ENCODE measurements at places on chromosomes 16 and 17.

GRCh38 chr16:55393991-55394390 is 70.0 kb downstream of the IRX6 start:
- DNase-seq: no peak

- no peak for DNase-seq
Observed at GRCh38 chr17:2995377-2995776, 68.0 kb downstream of the OR1D5 start.

GRCh38 chr16:85639529-85640253 is 26.6 kb downstream of the GSE1 start:
- DNase-seq: no peak

DNA sequence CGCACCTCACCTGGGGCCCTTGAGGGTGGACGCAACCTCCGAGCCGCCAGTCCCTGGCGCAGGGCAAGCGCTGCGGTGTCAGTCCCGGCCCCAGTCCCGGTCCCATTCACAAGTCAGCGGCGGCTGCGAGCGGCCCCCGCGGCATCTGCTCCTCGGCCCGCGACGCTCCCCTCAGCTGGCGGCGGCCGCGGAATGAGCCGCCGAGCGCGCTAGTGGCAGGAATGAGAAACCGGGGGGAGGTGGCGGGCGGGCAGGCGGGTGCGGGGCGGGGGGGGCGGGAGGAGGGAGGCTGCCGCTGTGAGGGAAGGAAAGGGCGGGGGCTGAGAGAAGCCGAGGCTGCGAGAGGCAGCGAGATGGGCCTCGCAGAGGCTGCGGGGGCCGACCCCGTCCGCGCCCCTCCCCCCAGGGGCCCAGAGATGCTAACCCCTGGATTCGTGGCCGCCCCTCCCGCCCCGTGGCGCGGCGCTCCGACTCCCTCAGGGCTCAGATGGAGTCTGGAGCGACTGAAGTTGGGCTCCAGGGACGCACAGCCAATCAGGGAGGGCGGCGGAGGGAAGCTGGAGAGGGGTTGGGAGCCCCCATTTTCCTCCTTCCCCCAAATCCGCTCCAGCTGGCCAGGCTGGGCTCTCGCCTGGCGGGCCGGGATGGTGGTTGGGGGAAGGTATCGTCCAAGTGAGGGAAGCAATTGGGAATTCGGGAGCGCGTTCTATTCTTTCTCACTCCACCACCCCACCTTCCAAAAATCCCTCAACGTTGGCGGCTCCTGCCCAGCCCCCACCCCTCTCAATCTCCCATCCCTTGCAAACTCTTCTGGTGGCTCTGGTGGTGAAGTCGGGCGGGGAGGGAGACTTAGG is at the start of gene CDH11:
Gene CDH11, minus strand, starts transcription at position 194 of the 854 bp plus-strand sequence. CDS start 117,194 bp downstream, outside the sequence.
- DNase-seq: no peak

- DNase-seq: no peak
Observed at GRCh38 chr17:41504246-41504977, 1.0 kb downstream of the KRT13 start.

GRCh38 chr16:962366-962765 is 8.4 kb downstream of the LMF1 start:
- no peak for DNase-seq

DNA sequence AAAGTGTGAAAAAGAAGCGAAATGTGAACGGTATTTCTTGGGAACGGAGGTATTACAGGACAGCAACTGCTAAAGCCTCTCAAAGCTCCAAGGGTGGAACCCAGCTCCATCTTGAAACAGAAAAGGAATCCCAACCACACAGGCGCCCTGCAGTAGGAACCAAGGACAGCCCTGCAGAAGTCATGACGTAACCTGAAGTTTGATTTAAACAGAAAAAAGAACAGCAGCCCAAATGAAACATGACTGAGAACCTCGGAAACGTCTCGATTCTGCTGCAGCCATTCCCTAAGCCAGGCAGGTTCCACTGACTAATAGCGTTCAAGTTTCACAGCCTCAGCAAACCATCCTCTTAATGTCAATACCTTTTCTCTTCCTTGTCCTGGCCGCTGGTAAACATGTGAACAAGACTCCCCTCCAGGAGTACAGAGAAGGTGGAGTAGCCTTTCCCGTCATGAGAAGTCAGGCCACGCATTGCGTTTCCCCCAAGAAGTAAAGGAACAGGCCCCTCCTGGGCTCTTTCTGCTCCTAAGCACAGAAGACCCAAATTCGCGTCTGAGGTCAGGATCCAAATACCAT is 20.1 kb downstream of the SIAH1 start:
- DNase-seq: no peak

DNA sequence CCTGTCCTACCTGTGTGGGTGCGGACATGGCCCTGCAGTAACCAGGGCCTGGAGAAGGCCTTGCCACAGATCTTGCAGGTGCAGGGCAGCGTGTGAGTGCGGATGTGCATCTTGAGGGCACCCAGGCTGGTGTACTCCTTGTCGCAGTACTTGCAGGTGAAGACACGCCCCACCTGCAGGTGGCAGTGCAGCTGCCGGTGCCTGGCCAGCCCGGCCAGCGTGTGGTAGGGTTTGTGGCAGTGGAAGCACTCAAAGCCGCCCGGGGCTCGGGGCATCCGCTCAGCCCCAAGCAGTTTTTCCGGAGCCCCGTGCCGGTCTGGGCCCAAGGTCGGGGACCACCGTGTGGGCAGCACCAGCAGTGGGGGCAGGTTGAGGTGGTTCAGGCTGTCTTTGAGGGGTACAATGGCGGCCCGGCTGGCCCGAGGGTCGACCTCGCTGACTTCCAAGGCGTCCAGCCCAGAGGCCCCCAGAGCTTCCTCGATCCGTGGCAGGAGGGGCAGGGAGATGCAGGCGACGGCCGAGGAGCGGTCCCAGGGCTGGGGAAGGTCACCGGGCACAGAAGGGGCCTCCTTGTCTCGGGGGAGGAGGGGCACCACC is 5.1 kb downstream of the SNAI3 start:
- peak; percentile 64 for DNase-seq

DNA sequence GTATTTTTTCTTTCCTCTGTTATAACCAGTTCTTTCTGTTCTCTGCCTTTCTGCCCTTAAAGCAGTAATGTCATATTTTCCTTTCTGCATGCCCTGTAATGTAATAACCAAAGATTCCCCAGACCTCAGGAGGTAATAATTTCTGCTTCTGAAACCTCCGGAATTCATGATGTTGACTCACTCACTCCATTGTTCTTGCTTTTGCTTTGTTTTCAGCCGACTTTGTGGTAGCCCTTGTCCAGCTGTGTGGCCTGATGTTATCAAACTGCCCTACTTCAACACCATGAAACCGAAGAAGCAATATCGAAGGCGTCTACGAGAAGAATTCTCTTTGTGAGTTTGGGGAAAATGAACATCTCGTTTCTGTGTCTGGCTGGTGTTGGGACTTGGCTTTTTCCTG is 55.9 kb downstream of the CDK12 start:
- DNase-seq: no peak

DNA sequence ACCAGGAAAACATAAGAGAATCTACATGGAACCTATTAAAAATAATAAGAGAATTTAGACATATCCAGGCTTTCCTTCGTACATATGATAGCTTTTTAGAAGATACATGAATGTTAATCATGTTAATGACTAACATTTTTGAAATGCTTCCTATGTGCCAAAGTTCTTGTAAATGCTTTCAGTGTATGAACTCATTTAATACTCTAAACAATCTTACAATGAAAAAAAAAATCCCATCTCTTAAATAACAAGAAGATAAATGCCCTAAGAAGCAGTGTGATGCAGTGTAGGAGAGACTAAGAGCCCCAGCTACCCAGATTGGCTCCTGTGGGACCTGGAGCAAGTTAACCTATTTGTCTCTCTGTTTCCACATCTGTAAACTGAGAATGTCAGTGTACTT is 220.4 kb upstream of the MYOCD start:
- no peak for DNase-seq

- DNase-seq: no peak
Observed at GRCh38 chr17:44132275-44132821, 8.9 kb upstream of the HDAC5 start.

- DNase-seq: no peak
Observed at GRCh38 chr17:9928601-9929333, 23.7 kb upstream of the RCVRN start.

DNA sequence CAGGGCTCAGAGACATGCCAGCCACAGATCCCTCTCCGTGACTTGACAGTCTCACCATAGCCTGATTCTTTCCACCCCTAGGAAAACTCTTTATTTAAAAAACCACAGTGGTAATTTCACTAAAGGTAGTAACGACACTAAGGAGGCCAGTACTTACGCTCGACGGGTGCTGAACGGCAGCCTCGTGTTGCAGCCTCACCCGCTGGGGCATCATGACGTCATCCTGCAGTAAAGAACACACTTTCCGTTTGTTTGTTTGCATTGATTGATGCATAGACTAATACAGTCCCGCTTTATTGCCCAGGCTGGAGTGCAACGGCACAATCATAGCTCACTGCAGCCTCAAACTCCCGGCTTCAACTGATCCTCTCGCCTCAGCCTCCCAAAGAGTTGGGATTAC is 65.1 kb upstream of the METRNL start:
- DNase-seq: no peak

- peak; percentile 65 for DNase-seq
Observed at GRCh38 chr17:74239172-74239571, 25.8 kb downstream of the TTYH2 start.

- no peak for DNase-seq
Observed at GRCh38 chr16:2505695-2506094, 8.1 kb upstream of the ATP6V0C start.

GRCh38 chr16:74868501-74868900 is 93.9 kb upstream of the FA2H start:
- no peak for DNase-seq

DNA sequence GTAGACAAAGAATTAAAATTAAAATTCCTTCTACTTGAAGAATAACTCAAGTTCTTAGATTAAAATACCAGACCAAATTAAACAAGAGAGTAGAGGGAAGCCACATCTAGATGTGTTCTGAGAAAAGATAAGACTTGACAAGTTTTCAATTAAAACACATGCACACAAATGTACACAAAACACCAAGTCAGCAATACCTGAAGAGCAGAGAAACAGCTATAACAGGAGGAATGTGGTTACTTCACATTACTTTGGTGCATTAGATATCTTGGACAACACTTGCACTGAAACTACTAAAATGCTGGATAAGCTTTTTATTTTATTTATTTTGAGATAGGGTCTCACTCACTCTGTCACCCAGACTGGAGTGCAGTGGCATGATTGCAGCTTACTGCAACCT is 113.9 kb downstream of the MAP2K4 start:
- no peak for DNase-seq

- no peak for DNase-seq
Observed at GRCh38 chr16:66342294-66342900, 24.1 kb upstream of the CDH5 start.

- no peak for DNase-seq
Observed at GRCh38 chr17:39601758-39602532, 5.8 kb downstream of the NEUROD2 start.

- DNase-seq: no peak
Observed at GRCh38 chr17:70702683-70703255, 533.4 kb downstream of the KCNJ2 start.

- peak; percentile 89 for DNase-seq
Observed at GRCh38 chr16:15672514-15673167, 22.6 kb downstream of the NDE1 start.

DNA sequence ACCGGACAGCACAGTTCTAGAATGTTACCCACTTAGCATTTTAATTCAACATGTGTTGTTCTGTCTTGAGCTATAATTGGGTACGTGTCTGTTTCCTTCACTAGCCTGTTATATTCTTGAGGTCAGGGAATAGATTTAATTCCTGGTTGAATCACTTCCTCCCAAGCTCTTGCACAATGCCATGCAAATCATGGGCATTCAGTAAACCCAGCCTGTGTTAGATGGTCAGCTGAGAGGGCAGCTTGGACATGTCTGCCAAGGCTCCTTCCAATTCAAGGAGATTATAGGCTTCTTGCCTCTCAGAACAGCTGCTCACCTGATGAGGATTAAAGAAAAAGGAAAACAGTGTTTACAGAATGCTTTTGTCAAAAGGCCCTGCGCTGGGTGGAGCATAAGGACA is 12.6 kb downstream of the C1QTNF1 start:
- no peak for DNase-seq

DNA sequence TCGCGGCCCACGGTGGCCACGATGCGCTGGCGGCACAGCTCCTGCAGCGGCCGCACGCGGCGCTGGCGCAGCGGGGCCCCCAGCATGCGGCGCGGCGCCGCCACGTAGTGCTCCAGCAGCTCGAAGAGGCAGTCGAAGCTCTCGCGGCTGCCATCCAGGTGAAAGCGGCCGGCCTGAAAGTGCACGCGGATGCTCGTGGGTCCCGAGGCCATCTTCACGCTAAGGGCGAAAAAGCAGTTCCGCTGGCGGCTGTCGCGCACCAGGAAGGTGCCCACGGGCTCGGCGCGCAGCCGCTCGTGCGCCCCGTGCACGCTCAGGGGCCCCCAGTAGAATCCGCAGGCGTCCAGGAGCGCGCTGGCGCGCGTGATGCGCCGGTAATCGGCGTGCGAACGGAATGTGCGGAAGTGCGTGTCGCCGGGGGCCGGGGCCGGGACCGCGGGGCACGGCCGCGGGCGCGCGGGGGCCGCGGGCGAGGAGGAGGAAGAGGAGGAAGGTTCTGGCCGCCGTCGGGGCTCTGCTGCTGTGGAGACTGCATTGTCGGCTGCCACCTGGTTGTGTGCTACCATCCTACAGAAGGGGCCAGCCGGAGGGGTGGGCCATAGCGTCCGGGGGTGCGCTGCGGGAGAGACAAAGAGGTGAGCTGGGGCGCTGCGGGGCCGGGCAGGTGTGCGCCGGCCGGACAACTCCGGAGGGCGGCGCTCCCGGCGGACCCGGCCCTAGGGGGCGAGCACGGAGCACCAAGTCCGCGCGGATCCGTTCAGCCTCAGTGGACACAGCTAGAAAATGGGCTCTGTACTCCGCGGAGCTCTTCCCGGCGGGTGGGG is 879 bp downstream of the SOCS1 start:
- DNase-seq: peak; percentile 69

DNA sequence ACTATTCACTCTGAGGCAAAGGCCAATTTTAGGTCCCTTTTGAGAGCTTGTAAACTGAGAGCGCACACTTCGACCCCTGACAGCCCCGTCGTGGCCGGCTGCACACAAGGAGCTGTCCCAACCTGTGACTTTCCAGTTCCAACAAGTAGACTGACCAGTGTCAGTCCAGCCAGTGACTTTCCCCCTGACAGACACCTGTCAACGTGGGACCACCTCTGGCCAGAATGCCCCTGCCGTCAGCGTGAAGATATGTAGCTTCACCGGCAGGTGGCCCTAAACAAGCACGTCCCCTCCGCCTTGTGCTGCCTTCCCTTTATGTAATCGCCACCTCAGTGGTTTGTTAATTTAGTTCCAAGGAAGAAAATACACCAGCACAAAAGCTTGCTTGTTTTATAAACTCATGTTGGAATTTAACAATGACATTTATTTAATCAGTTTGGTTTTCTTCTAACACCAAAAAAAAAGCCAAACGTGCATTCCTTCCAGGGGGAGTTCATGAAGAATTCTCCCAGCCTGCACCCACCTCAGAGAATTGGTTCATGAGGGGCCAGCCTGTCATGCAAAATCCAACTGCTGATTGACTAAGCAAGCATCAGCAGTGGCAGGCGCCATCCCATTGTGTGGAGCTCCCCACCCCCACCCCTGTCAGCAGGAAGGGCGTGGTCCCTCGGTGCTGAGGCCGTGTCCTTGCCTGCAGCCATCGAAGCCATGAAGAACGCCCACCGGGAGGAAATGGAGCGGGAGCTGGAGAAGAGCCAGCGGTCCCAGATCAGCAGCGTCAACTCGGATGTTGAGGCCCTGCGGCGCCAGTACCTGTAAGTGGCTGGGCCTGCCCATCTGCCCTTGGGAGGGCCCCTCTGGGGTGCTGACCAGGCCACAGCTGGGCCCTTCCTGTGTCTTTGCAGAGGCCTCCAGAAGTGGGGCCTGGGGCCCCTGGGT is 33.9 kb downstream of the PLD6 start:
- no peak for DNase-seq

Data from CD4-positive, alpha-beta T cell treated with Interleukin-15 for 1 hour (primary cell).